ENCODE measurements at places on chromosomes 6 and 20.
A peak's percentile ranks its signal among the peaks of the same experiment; 100 is the strongest.

GRCh38 chr20:9119776-9120175 is 50.9 kb downstream of the PLCB4 start:
- DNase-seq, result no peak

- peak; percentile 2 for DNase-seq
Observed at GRCh38 chr6:134519465-134519864, 201.6 kb upstream of the SGK1 start.

DNA sequence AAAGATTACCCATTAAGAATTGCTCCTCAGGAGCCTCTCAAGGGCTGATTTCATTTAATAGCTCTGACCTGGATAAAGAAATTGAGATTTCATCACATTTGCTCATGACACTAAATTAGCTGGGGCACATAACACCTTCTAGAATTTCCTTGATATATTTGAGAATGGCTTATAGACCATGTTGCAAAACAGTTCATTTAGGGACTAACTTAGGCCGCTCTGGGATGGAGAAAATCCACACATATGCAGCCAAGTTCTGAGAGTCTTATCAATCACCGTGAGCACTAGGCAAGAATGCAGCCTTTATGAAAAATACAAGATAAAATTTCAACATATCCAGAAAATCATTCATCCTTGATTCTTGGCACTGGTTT is 91.0 kb upstream of the MCHR2 start:
- DNase-seq, result no peak

GRCh38 chr6:15369838-15370237 is 124.0 kb downstream of the JARID2 start:
- DNase-seq, result no peak

DNA sequence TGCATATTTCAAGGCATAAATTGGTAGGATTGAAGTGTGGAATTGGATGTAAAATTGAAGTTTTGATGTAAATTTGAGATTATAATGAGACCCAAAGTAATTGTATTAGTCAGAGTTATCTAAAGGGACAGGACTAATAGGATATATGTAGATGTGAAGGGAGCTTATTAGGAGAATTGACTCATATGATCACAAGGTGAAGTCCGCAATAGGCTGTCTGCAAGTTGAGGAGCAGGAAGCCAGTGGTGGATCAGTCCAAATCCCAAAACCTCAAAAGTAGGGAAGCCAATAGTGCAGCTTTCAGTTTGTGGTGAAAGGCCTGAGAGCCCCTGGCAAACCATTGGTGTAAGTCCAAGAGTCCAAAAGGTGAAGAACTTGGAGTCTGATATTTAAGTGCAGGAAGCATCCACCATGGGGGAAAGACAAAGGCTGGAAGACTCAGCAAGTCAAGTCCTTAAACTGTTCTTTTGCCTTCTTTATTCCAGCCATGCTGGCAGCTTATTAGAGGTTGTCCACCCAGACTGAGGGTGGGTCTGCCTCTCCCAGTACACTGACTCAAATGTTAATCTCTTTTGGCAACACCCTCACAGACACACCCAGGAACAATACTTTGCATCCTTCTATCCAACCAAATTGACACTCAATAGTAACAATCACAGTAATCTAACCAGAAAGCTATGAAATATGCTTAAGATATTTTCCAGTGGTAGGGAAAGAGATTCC is 442.6 kb upstream of the PTCHD4 start:
- DNase-seq, result no peak

DNA sequence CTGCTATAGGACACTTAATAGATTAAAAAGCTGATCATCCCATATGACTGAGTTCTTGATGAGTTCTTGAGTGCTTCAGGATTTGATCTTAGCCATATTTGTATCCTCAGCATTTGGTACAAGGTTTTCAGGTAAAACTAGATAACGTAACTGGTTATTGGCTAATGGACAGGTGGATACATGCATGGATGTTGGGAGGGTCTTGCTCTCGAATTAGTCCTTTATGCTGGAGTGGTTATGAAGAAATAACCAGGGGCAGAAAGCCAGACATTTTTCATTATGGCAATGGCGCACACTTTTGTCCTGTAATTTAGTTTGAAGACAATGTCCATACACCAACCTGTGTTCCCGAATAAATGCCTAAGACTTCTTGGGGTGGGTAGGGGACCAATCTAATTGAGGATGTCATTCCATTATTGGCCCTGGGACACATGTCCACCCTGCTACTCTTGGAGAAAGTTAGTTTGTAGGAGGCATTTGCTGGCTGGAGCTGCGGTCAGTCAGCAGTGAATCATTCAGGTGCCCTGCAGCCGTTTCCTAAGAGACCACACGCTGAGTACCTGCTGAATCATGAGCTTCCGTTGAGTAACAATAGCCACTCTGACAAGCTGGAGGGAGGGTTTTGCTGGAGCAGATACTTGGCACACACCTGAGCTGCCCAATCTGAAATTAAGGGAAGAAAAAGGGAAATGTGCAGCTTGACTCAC is 194.4 kb downstream of the FOXA2 start:
- DNase-seq, result no peak

GRCh38 chr20:5780846-5781217 is 30.6 kb downstream of the SHLD1 start:
- no peak for DNase-seq

DNA sequence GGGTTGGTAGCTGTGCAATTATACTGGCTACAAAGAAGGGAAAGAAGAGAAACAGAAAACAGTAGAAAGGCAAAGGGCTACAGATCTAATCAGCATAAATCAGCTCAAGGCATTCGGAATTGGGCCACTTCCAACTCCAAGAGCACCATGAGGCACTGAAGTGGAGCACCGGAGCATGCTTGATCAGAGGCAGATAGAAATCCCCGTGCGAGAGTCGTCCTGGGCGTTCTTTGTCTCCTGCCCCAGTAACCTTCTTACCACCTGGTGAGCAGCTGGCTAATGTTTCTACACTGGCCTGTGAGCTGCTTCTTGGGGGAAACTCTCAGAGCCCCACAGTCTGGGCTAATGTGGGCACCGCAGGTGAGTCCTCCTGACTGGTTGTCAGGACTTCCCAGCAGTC is 16.7 kb downstream of the NEDD9 start:
- no peak for DNase-seq

DNA sequence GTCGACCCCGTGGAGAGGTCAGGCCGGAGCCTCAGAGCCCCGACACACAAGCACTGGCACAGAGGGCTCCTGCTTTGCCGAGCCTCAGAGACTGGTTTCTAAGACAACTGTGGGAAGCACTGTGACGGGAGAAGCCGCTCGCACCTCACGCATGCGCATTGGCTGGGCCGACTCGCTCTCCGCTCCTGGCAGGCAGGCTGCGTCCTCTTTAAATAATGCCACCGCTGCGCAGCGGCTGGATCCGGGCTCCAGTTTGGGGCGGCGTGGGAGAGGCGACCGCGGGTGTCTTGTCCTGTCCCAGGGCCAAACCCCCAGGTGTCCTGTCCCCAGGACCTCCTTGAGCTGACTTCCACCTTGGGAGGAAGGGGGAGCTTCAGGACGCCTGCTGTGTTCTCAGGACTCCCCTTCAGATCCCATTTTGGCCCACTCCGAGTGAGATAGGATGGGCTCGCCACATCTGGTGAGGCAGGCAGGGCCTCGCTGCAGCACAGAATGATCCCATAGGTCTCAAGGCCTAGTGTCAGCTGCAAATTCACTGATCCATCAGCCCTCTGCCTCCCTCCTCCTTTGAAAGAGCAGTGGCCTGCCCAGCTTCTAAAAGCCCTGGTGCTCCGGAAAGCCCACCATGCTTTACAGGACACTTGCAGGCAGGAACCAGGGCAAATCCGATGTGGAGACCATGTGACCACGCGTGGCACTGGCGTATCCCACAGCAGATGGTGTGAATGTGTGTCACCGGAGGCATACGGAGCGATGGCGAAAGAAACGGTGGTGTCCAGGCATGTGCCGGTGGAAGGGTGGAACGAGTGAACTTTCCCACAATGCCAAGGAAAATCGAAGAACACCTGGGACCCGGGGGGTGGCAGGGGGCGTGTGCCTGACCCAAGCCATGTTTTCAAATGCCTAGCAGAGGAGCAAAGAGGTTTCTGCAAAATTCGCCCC is 169.3 kb upstream of the ZNF337 start:
- peak; percentile 56 for DNase-seq

DNA sequence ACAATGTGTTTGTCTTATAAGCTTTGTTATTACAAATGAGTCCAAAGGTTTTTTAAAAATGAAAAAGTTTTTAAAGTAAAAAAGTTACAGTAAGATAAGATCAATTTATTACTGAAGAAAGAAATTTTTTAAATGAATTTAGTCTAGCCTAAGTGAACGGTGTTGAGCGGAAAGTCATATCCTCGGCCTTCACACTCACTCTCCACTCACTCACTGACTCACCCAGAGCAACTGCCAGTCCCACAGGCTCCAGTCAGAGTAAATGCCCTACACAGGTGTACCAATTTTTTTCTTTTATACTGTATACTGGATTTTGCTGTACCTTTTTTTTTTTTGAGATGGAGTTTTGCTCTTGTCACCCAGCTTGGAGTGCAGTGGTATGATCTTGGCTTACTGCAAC is 42.7 kb upstream of the AGPAT4 start:
- no peak for DNase-seq

GRCh38 chr20:17227669-17228623 is 1.1 kb downstream of the PCSK2 start:
- no peak for DNase-seq

GRCh38 chr6:3287308-3287707 is 28.6 kb downstream of the PSMG4 start:
- DNase-seq, result no peak

DNA sequence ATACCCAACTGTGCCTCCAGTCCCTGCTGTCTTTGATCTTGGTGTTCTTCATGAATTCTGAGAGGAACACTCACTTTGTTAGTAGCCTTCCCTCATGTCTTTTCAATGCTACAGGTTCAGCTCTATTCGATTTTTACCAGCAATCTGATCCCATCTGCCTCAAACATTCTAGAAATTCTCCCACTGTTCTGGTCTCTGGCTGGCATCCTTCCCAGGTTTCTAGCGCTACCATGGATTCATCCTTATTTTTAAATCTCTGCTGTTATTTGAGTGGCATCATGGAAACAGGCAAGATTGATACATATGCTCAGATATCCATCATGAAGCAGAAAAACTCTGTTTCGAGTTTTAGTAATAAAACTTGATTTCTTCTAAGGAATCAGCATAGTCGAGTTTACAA is 94.8 kb downstream of the GRM1 start:
- no peak for DNase-seq

DNA sequence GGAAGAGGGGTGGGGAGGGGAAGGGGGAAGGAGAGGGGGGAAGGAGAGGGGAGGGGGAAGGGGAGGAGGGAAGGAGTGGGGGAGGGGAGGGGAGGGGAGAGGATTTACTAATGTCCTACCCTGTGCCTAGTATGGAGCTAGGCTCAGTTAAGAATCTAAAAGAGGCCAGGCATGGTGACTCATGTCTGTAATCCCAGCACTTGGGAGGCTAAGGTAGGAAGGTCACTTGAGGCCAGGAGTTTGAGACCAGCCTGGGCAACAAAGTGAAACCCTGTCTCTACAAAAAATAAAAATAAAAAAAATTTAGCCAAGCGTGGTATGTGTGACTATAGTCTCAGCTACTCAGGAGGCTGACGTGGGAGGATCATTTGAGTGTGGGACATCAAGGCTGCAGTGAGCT is 13.0 kb downstream of the UBE2J1 start:
- DNase-seq, result no peak

DNA sequence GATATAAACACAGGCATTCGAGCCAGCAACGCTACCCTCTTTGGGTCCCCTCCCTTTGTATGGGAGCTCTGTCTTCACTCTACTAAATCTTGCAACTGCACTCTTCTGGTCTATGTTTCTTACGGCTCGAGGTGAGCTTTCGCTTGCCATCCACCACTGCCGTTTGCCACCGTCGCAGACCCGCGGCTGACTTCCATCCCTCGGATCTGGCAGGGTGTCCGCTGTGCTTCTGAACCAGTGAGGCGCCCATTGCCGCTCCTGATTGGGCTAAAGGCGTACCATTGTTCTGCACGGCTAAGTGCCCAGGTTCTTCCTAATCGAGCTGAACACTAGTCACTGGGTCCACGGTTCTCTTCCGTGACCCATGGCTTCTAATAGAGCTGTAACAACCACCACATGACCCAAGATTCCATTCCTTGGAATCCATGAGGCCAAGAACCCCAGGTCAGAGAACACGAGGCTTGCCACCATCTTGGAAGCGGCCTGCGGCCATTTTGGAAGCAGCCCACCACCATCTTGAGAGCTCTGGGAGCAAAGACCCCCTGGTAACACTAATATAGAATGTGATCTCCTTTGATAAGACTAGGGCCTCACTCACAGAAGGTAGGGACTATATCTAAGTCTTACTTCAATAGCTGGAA is 973 bp downstream of the UBD start:
- DNase-seq, result no peak

DNA sequence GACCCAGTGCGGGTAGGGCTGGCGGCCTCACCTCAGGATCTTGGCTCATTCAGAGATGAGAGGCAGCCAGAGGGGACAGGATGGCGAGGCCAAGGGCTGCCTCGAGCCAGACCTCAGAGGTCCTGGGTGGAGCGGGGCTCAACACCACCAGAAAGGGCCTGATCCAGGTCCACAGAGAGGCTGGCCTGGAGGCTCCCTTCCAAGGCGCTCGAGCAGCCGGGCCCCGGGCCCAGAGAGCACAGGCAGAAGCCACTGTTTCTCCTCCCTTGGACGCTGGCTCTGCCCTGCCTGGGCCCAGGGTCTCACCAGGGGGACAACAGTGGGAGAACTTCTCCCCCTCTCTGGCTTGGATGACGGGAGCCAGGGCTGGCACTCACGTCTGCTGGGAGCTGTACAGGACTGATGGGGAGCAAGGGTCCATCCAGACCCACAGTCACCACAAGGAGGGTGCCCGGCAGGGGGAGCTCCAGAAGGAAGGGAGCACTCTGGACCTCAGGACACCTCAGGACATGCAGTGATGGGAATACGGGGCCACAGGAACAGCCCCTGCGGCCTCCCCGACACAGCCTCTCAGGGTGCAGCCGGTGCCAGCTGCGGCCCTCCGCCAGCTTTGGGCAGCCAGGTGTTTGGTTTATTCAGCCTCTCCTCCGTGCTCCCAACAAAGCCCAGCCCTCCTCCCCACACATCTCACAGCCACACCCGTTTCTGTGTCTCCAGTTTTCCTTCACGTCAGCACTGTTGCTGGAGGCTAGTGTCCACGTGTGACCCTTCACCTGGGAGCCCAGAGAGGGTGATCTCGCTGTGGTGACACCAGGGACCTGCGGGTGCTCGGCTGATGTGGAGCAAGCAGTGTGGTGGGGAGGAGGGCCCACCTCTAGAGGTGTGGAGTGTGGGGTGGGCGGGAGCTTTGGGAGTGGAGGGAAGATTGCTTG is 8.7 kb downstream of the RPS21 start:
- no peak for DNase-seq
